ENCODE measurements at places on chromosomes 12 and 14. TPM values are rescaled to one million over a fixed set of nuclear protein-coding genes. Genes with fewer than 3 reads are reported as not detected.

KRT81 gene
- not detected for total RNA-seq

GRCh38 chr12:42648061-42648460, 58.5 kb upstream of the PRICKLE1 start:
- H3K27me3 ChIP-seq: no peaks in the 10 kb centered on the region
- ATAC-seq: no peak
- no peaks in the 10 kb centered on the region for H3K36me3 ChIP-seq
- H3K4me3 ChIP-seq: no peak overlapping the region
- no peak overlapping the region for H3K27ac ChIP-seq
- H3K4me1 ChIP-seq: no peaks in the 10 kb centered on the region

GRCh38 chr14:30180219-30180618, 252.6 kb upstream of the PRKD1 start:
- no peaks in the 10 kb centered on the region for H3K27me3 ChIP-seq
- no peak for ATAC-seq
- H3K4me3 ChIP-seq: no peak overlapping the region
- no peaks in the 10 kb centered on the region for H3K36me3 ChIP-seq
- no peak overlapping the region for H3K27ac ChIP-seq

DNA sequence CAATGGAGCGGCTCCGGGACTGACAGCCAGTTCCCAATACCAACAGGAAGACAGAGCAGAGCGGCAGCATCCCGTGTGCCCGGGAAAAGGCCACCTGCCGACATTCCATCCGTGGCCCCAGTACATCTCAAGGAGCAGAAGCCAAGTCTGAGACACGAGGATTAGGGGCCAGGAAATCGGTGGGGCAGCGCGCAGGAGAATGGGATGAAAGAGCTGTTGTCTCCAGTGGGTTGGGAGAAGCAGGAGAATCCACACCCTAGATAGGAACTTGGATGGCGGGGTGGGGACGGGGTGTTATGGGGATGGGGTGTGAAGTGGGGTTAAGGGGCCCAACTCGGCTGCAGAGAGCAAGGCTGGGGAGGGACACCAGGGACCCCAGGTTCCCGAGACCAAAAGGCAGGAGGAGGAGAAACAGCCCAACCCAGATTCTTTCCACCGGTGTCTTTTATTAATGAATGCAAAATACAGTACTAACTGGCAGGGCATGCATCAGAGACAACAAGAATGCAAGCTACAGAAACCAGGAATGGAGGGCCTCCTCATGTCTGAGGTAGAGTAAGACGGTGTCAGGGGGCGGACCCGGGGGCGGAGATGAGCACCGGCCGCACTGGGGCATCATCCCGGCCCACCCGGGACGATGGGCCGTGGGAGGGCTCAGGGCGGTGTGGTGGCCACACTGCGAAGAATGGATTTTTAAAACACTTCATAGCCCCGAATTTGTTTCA, 50.3 kb downstream of the BEGAIN start:
- H3K27me3 ChIP-seq: no peaks in the 10 kb centered on the region
- H3K27ac ChIP-seq: no peak overlapping the region
- no peak for ATAC-seq
- no peaks in the 10 kb centered on the region for H3K4me1 ChIP-seq
- H3K4me3 ChIP-seq: no peak overlapping the region
- H3K36me3 ChIP-seq: no peaks in the 10 kb centered on the region

PLEKHG3 gene
- 17.2 TPM for total RNA-seq

DNA sequence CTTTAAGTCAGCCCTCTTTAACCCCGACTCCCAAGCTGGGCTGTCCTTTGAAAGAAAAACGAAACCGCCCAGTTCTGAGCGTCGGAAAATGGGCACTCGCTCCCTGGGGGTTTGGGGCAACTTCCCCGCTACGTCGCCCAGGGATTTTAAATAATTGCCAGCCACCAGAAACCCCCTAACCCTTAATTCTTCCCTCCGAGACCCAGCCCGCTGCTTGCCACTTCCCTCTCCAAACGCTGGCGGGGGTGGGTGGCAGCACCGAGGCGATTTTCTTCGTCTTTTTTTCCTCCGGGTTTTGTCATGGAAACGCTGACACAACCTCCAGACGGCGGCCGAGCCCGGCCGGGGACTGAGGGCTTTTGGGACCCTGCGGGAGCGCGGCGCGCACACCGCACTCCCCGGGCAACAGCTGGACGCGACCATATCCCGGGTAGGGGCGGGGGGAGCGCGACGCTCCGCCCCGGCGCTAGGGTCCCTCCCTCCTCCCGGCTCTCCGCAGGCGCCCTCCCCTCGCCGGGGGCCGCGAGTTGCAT, at the start of gene CHST11:
Gene CHST11, plus strand, starts transcription at position 532 of the 533 bp plus-strand sequence.
- ATAC-seq: peak; percentile 73
- H3K27ac ChIP-seq: peak within 1 kb of the TSS; percentile 91
- H3K36me3 ChIP-seq: peaks cover 26% of the 10 kb centered on the region
- peak within 1 kb of the TSS; percentile 93 for H3K4me3 ChIP-seq
- H3K4me1 ChIP-seq: peaks cover 18% of the 10 kb centered on the region
- H3K27me3 ChIP-seq: no peaks in the 10 kb centered on the region

DNA sequence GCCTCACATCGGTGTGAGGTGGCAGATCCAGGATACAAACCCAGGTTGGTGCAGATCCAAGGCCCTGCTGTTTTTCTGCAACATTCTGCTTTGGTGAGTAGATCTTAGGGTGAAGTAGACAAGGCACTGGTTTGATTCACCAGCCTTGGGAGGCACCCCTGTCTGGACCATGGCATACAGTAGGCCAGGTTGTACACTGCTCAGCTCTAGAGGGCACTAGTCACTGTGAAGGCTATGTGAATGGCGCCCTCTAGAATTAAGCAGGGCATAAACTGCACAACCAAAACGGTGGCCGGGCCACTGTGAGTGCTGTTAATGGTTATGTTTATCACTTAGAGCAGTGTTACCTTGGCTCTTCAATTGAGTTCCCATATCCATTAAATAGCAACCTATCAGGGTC, 280.6 kb upstream of the PWP1 start:
- no peaks in the 10 kb centered on the region for H3K27me3 ChIP-seq
- H3K4me1 ChIP-seq: peaks cover 10% of the 10 kb centered on the region
- no peak overlapping the region for H3K4me3 ChIP-seq
- H3K36me3 ChIP-seq: no peaks in the 10 kb centered on the region
- peak; percentile 83 for ATAC-seq

DNA sequence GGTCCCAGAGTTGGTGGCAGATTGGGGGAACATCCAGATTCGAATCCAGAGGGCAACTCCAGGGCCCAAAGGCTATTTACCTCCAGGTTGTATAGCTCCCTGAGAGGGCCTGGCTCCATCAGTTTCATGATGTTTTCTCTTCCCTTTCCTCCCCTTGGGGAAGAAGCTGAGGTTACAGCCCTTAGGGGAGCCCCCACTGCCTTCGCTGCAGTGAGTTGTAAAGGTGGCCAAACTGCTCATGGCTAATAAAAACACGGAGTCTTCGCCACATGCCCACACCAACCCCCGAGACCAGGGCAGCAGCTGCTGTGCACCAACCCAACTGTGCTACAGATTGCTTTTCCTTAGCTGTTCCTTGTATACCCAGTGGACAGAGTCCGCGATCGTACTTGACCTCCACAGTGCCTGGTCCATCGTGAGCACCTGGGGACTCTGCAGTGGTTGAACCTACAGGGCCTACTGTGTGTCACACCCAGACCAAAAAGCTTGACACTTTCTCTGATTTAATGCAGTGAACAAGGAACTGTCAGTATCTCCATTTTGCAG, 20.9 kb downstream of the GALNT16 start:
- no peaks in the 10 kb centered on the region for H3K4me1 ChIP-seq
- H3K36me3 ChIP-seq: no peaks in the 10 kb centered on the region
- H3K4me3 ChIP-seq: no peak overlapping the region
- no peak overlapping the region for H3K27ac ChIP-seq
- peaks cover 4% of the 10 kb centered on the region for H3K27me3 ChIP-seq
- no peak for ATAC-seq

RNF31 gene
- 56.6 TPM for total RNA-seq

GRCh38 chr12:91142221-91142631, 30.9 kb upstream of the LUM start:
- H3K27ac ChIP-seq: no peak overlapping the region
- H3K36me3 ChIP-seq: no peaks in the 10 kb centered on the region
- H3K27me3 ChIP-seq: peaks cover 10% of the 10 kb centered on the region
- ATAC-seq: no peak
- H3K4me1 ChIP-seq: no peaks in the 10 kb centered on the region
- H3K4me3 ChIP-seq: no peak overlapping the region

DNA sequence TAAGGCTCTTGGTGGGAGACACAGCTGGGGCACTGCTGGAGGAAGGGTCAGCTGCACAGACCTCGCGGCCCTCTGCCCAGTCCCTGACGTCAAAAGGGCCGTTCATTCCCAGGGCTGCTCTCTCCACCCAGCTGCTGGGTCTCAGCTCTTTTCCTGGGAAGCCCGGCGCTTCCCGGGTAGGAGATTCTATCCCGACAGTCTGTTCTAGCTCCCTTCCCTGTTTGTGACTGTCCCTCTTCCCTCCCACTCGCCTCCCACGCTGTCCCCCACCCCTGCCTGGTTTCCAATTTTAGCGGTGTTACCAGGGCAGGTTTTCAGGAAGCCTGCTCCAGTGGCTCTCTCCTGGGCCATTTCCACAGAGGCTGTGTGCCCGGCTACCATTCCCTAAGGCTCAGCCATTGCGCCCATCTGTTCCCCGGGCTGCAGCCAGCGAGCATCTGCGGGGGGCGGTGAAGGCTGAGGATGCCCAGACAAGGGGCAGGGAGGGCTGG, 186.6 kb downstream of the CACNA1C start:
- ATAC-seq: no peak
- no peaks in the 10 kb centered on the region for H3K4me1 ChIP-seq
- H3K4me3 ChIP-seq: no peak overlapping the region
- no peak overlapping the region for H3K27ac ChIP-seq

- H3K27me3 ChIP-seq: peaks cover 10% of the 10 kb centered on the region
- no peaks in the 10 kb centered on the region for H3K36me3 ChIP-seq
- no peak for ATAC-seq
- no peak overlapping the region for H3K4me3 ChIP-seq
- no peak overlapping the region for H3K27ac ChIP-seq
These were observed 56.5 kb upstream of the RPH3A start for GRCh38 chr12:112734859-112735695.

PTHLH gene
- total RNA-seq: not detected

DNA sequence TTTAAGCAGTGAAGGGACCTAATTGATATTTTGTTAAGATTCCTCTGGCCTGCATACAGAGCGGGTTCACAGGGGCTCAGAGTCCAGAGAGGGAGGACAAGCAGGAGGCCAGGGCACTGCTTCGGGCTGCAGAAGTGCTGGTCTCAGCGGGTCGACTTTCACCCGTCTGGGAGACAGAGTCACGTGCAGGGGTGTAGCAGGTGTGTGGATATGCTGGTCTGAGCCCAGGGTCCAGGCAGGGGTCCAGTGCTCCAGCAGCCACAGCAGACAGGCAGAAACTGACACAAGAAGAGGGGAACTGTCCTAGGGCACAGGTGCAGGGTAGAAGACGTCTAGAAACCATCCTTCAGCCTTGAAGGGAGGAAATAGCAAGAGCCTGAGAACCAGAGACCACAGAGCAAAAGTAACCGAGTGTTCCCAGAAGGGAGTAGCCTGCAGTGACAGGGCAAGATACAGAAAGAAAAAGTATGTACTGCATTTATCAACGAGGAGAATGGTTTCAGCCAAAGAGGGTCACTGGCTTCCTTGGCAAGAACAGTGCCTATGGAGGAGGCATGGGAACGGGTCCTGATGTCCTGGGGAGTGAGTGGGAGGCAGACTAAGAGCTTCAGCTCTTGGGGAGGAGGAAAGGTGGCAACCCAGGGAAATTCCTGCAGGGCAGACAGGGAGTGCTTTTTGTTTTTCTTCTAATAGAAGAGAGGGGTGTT, 28.7 kb downstream of the FBXO21 start:
- H3K27ac ChIP-seq: peak overlapping the region; percentile 84
- H3K4me3 ChIP-seq: no peak overlapping the region
- ATAC-seq: no peak
- no peaks in the 10 kb centered on the region for H3K27me3 ChIP-seq
- H3K36me3 ChIP-seq: peaks cover 97% of the 10 kb centered on the region

DNA sequence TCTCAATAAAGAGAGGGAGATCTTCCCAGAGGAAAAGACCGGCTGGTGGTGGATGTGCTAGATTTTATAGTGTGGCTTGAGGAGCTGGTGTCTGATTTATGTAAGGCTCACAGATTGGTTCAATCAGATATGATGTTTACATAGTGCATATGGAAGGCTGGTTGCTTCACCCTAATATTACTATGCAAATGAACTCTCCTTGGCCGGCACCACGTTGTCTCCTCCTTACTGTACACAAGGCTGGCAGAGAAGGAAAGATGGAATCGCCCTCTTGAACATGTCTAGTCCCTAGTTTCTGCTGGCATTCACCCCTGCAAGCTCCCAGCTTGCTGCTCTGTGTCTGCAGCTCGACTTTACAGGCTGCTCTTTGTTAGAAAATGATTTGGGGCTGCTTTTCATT, 8.9 kb downstream of the FAM186A start:
- no peaks in the 10 kb centered on the region for H3K4me1 ChIP-seq
- H3K36me3 ChIP-seq: no peaks in the 10 kb centered on the region
- ATAC-seq: no peak
- no peak overlapping the region for H3K27ac ChIP-seq

DNA sequence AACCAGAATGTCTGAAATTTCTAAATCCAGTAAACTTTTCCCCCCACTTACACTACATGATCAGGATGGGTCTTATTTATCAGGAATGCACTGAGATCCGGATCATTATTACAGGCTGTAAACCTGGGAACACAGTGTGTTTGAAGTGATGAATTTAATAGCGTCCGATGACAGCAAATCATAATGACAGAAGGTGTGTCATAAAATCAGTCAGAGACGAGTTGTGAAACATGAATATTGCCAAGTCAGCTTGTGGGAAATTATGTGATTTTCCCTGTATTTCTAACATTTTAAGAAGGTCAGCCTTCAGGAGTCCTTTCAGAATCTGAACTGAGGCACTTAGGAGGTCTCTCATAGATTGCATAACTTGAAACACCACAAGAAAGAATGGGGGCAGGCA, 36.7 kb downstream of the RERG start:
- no peak for ATAC-seq
- no peaks in the 10 kb centered on the region for H3K36me3 ChIP-seq
- H3K27ac ChIP-seq: no peak overlapping the region
- H3K4me1 ChIP-seq: no peaks in the 10 kb centered on the region
- no peak overlapping the region for H3K4me3 ChIP-seq

SRRM4 gene
- total RNA-seq: not detected

DNA sequence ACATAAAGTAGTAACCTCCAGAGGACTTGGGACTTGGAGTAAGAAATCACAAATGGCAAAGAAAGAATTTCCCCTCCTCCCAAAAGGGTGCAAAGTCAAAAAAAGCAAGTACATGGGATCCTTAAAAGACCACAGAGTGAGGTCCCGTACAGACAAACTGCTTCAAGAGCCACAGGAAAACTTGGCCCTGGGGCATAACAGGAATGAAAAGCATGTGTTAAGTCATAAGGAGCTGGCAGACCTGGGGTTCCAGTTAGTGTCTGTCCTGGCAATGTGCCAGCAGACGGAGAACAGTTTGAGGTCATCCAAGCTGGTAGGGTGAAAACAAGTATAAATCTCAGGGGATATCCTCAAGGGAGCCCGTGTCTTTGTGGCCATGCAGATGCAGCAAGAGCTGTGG, 73.2 kb downstream of the HSD17B6 start:
- peak overlapping the region; percentile 68 for H3K4me3 ChIP-seq
- H3K4me1 ChIP-seq: peaks cover 17% of the 10 kb centered on the region
- H3K36me3 ChIP-seq: no peaks in the 10 kb centered on the region
- peak overlapping the region; percentile 63 for H3K27ac ChIP-seq
